Ovary (tissue), 10 donors: ENCODE measurements at places on chromosomes 12 and 14.

GRCh38 chr12:6821591-6822425 lies at the start of gene GPR162:
Gene GPR162, plus strand, starts transcription at chr12:6821821. Its CDS starts 2,078 bp downstream, at chr12:6823899.
- peak; percentile 73 for DNase-seq

GRCh38 chr14:93975791-93976476 lies 436 bp downstream of the ASB2 start:
- no peak for DNase-seq

GRCh38 chr14:41950428-41951151 lies 343.9 kb downstream of the LRFN5 start:
- no peak for DNase-seq

GRCh38 chr14:96588410-96589257 lies 86.5 kb downstream of the PAPOLA start:
- DNase-seq = no peak

DNA sequence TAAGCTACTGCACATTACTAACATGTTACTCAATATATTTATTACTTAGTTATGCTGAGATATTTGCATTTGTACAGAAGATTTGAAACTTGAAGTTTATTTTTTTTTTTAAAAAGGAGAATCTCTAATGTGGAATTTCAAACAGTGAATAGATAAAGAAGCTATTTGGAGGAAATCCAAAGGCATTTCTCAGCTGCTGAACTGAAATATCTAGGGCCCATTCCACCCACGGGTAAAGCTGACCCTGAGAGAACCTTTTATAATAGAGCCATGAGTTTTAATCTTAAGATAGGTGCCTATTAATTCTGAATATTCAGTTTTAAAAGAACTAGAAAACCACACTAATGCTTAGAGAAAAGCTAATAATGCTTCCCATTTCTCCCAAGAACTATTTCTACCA lies 225.4 kb upstream of the CAND1 start:
- DNase-seq = no peak

GRCh38 chr14:102316338-102316742 lies 3.2 kb upstream of the ZNF839 start:
- peak; percentile 61 for DNase-seq

DNA sequence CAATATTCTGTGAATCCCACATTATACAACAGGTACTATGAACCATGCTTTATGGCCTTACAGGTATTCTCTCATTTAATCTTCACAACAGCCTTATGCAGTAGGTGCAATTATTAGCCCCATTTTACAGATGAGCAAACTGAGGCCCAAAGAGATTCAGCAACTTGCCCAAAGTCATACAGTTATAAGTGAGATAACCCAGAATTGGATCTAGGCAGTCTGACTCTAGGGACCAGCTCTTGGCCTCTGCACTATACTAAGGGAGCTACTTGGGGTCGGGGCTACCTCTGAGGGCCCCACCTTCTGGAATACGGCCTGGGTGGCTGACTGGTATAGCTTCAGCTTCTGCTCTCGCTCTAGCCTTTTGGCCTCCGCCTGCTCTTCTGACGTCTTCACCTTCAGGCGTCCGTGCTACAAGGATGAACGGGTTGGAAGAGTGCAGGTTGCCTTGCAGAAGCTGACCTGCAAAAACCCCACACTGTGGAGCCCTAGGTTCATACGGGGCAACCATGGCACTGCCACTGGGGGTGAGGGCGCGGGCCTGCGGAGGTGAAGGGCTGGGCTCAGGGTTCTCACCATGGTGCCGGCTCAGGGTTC lies 762 bp downstream of the RABGGTA start:
- DNase-seq = no peak

DNA sequence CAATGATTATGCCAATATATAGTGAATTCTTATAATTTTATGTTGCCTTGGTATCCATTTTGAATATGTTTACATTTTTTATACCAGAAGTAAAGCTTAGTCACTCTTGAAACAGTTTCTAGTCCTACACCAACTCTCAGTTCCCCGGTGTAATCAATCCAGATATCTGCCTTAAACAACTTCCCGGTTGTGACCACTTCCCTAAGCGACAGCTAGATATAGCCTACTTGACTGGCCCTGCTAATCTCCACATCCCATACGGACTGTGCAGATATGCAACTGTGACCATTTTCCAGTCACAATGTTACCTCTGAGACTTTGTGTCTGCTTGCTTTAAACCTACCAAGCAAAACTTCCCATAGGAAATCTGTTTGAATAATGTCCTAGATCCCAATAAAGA lies 1551.5 kb upstream of the SEL1L start:
- DNase-seq = no peak

- DNase-seq = no peak
Observed at GRCh38 chr12:7304456-7304855, 584 bp downstream of the ACSM4 start.

DNA sequence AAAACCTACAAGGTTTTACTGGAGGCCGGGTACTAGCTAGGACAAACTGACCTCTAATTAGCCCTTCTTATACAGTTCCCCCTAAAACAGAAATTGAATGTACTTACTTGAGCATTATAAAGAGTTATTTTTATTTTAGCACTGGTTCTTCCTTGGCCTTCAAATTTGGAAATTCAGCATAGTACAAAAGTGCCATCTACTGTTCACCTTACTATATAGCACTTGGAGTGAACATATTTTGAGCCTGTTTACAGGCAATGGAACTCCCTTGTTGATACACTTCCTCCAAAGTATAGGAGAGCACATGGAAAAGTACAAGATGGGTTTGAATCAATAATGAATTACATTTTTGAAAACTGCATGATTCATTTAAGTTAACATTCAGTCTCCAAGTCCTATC lies 3.9 kb upstream of the POC1B start:
- no peak for DNase-seq

DNA sequence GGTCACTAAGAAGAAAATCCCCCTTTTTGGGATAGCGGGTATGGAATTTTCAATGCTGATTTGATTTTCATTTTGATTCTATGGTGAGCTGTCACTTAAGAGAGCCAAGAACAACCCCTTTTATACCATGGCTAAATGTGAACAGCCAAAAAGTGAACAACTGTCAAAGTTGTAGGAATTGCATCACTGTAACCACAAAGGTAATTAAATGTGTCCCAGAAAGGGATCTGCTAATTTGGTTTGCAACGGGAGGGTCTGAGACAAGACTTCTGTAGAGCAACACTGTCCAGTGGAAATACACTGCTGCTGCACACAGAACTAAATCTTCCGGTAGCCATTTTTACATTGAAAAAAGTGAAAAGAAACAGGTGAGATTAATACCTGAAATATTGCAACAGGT lies 14.6 kb downstream of the CHST11 start:
- no peak for DNase-seq
